ENCODE measurements at places on chromosomes 6 and 20. TPM values are rescaled to one million over a fixed set of nuclear protein-coding genes. Genes with fewer than 3 reads are reported as not detected.

Gene EEF1A1
- 4,503 TPM for total RNA-seq

Gene TMEM74B
- not detected for total RNA-seq

Gene NKX2-2
- total RNA-seq = 2.2 TPM

DNA sequence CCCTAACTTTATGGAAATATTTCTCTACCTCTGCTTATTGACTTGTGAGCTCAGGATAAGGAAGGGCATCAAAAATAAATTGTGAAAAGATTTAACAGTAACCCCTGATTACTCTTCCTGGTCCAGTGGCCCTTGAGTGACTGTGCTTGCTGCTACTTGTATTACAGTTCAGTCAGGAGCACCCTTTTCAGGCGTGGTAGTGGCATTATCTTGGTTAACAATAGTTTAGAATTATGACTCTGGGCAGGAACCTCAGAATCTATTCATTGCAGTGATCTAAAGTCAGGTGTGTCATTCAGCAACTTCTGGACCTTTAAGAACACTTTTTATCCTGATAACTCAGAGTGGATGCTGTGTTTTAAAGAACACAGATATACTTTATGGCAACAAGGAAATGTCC lies 43.4 kb downstream of the FAM135A start:
- peak; percentile 31 for DNase-seq

DNA sequence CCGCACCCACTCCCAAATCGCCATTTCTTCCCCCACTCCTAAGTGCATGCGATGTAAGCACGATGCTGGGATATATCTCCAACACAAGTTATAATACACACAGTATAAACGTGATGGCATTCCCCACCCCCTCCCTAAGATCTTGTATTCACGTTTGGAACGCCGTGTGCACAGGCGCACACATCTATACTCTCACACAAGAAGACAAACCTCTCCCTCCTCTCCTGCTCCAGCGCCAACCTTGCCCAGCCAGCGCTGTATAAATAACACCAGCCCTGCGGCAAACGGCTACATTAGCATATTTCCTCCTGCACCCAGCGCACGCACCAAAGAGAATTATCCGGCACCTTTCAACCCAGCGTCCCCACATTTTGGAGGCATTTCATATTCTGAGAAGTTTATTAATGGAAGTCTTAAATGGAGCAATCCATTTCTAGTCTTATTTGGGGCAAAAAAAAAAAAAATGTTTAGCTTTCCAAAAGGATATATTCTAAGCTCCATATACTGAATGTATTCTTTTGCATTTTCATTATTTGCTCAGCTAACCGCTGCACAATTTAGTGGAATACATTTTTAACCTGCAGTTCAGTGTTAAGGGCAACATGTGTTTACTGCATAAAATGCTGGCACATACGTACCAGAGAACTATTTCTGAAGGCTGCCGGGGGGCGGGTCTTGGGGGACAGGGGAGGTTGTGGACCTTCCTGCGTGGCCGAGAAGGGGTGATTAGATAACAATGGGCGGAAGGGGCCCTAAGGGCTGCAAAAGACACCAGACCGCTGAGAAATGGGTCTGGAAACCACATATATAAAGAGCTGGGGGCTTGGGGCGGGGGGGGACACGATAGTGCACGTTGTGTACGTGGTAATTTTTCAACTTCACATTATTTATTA lies 1.1 kb upstream of the SLC22A23 start:
- DNase-seq = peak; percentile 71

DNA sequence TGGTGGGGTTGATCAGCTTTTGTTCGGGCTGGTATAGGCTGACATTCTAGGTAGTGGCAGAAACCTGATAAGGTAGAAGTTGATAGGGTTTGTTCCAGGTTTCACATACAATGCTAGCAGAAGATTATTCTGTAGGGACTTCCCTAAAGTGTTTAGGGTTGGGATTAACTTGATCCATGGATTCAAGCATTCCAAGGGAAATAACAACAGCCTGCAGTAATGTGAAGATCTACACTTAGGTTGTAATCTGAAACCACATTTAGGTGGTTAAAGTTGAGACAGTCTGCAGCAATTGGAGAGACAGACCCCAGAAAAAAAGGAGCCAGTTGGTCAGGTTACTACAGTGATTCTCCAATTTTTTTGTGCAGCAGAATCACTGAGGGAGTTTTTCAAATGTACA lies 56.1 kb downstream of the GJA1 start:
- DNase-seq = no peak

- no peak for DNase-seq
Measured at GRCh38 chr6:143934867-143935266, 70.6 kb downstream of the ZC2HC1B start.

DNA sequence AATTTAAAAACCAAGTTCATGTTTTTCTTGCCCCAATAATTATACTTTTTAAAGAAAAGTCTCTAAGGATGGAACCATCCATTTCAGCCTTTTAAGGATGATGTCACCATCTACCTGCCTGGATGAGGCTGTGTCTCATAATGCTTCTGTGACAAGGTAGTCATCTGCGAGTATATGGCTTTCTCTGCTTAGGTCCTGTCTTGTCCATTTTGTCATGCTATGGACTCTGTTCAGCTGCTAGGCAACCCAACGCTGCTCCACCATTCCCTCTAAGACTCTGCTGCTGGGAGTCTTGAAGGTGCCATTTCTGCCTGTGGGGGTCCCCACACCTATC lies 459.8 kb upstream of the RUNX2 start:
- DNase-seq = no peak

DNA sequence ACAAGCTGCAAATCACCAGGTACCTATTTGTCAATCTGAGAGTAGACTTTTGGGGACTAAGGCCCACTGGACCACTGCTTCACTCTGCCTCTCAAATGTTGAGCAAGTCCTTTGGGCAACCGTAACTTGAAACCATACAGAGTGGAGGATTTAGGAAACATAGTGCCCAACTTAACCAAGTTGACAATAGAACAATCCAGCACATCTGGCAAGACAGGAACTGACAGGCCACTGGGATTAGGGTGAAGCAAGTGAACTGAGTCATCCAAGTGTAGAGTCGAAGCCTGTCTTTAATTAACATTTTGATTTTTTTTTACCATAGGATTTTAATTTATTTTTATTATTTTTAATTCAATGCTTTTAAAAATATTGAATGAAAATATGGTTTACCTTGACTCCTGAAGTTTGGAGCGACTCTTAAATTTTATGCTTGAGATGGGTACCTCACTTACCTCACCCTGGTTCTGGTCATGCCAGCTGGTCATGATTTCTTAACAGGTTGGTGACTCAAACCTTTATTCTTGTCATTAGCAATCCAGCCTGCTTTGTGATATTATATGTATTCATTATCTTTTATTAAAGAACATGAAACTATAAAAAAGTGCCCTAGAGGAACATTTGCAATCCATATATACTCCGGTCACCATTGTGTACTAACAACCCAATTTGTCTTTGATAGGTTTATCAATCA lies 312.1 kb upstream of the DEFB112 start:
- no peak for DNase-seq

- DNase-seq = no peak
Measured at GRCh38 chr20:14489544-14489943, 152.1 kb upstream of the FLRT3 start.

DNA sequence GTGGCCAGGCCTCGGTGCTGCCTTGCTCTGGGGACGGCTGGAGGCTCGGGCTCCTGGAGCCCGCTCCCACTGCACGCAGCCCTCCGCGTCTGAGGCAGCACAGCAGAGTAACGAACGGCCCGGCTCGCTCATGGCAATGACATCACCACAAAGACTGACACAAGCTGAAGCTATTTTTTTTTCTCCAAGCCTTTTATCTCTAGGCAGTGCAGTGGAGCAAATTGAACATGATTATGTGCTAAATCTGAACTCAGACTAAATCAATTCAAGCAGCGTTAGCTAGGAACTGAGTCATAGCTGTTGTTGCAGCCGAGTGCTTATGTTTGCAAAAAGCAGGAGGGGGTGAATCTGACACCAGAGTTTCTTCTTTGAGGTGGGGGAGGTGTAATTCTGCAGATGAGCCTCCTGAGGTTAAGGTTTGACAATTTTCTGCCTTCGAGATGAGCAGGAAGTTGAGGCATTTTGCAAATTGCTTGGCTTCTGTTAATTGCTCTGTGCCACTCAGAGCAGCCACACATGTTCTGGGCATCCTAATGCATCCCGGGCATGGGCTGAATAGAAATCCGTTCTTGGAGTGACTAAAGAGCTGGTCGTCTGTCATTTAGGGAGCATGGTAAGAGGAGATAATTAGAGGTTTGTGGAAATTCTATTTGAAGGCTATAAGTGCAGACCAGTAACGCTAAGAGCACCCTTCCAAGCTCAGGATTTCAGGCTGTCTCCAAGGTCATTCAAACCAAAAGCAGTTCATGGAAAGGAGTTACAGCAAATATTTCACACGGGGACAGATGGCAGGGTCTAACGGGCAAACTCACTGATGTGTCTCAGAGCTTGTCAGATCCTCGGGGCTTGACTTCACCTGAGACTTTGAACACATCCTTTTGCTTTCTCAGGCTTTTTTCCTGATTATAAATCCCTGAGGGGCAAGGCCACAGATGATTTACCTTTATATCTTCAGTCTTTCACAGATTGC lies 155.1 kb upstream of the ENPP5 start:
- no peak for DNase-seq

- no peak for DNase-seq
Measured at GRCh38 chr6:150560004-150560883, 39.4 kb upstream of the PLEKHG1 start.

DNA sequence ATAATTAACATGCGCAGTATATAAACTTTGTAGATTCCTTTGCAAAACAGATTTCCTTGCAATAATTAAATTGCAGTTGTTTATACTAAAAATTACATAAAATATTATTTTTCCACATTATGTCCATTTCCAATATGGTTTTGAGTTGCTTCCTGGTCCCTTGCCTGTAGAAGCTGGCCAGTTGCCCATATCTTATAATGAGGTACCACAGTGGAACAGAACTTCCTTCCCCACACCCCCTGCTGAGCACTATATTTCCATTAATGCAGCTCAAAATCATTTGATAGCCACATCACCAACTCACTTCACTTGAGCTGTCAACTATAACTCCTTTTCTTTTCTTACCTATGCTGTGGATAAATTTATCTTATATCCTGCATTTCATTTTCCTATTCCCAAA lies 194.6 kb downstream of the DST start:
- DNase-seq = no peak

GRCh38 chr20:44336725-44337380 lies at the start of gene R3HDML:
R3HDML (plus strand) TSS chr20:44337043; CDS start chr20:44337158, 115 bp downstream.
- no peak for DNase-seq

GRCh38 chr6:43515808-43516207 lies 918 bp downstream of the YIPF3 start:
- no peak for DNase-seq

GRCh38 chr6:148874698-148875293 lies 128.0 kb downstream of the UST start:
- no peak for DNase-seq

GRCh38 chr6:100663219-100663863 lies 198.6 kb upstream of the SIM1 start:
- no peak for DNase-seq

GRCh38 chr6:157430834-157431233 lies 49.8 kb downstream of the ZDHHC14 start:
- DNase-seq = no peak

DNA sequence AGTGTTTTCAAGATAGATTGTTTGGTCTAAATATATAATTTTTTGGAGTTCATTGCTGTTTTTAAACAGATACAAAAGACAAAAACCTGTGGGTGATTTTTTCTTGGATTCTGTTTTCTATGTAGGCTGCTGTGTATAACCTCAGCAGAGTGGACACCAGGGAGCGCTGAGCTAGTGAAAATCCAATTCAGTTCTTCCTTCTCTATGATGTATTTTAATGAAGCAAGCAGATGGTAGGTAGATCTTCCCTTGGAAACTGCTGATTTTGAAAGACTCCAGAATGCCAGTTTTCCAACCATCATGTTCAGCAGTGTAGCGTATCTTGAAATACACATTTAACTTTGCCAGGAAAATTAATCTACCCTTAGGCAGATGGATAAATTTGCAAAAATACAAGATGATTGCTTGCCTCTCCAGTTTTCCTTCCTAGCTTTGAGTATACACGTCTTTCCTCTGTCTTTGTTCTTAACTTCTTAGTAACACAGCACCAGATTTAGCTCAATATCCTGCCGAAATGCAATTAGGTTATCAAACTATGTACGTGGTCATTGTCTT lies 178.0 kb downstream of the PHF3 start:
- DNase-seq = no peak

DNA sequence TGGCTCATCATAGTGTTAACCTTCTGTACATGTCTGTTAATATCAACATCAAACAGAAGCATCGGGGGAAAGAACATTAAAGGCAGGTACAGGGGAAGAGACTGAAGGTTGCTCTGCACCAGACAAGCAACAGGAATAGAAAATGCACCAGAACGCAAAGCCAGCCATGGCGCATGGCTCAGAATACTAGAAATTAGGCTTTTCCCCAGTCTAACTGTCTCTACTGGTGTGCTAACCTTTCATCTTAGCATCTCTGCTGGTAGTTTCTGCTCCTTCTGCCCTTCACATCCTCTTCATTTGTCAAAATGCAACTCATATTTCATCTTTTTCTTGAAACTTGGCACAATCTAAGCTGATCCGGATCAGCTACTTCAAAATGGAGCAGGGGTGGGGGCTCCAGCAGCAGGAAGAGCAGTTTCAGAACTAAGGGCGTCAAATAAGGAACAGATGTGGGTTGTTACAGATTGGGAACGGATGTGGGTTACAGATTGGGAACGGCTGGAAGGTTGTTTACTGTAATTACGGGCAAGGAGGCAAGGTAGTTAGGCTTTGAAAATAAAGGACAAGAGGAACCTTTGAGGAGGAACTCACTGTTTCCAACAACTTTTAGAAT lies 13.1 kb upstream of the RNASET2 start:
- no peak for DNase-seq

GRCh38 chr6:109722011-109722410 lies 30.9 kb downstream of the FIG4 start:
- DNase-seq = no peak

GRCh38 chr20:23637282-23638221 lies at the start of gene CST3:
CST3 (minus strand) TSS chr20:23637955; CDS start chr20:23637862, 93 bp downstream.
- peak; percentile 93 for DNase-seq

DNA sequence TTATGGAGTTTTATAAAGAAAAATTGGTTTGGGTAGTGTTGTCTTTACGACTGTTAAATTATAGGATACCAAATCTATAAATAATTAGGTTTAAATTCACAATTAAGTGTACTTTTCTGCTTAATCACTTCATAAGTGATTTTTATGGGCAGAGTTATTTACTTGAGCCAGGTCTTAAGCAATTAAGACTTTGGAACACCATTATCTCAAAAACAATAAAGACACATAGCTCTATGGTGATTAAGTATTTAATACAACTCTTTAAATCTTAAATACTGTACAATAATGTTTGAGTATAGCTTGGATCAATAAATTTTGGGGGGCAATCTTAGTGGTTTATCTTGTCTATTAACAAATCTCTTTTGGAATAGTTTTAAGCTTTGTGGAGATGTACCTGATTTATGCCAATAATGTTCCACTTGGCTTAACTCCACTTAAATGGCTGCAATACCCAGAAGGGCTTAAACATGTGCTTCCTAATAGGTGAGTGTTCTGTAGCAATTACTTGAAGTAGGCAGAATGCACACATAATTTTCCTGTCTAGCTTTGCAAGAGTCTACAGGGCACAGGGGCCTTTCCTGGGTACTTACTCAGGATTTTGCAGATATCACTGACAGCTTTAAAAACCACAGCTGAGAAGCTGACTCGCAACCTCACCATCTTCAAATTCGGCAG lies 7.5 kb downstream of the FERMT1 start:
- DNase-seq = no peak

GRCh38 chr6:91181416-91181815 lies 594.5 kb upstream of the MAP3K7 start:
- no peak for DNase-seq

Measured in transverse colon (tissue), 4 donors.